ENCODE measurements at places on chromosomes 2 and 18.

DNA sequence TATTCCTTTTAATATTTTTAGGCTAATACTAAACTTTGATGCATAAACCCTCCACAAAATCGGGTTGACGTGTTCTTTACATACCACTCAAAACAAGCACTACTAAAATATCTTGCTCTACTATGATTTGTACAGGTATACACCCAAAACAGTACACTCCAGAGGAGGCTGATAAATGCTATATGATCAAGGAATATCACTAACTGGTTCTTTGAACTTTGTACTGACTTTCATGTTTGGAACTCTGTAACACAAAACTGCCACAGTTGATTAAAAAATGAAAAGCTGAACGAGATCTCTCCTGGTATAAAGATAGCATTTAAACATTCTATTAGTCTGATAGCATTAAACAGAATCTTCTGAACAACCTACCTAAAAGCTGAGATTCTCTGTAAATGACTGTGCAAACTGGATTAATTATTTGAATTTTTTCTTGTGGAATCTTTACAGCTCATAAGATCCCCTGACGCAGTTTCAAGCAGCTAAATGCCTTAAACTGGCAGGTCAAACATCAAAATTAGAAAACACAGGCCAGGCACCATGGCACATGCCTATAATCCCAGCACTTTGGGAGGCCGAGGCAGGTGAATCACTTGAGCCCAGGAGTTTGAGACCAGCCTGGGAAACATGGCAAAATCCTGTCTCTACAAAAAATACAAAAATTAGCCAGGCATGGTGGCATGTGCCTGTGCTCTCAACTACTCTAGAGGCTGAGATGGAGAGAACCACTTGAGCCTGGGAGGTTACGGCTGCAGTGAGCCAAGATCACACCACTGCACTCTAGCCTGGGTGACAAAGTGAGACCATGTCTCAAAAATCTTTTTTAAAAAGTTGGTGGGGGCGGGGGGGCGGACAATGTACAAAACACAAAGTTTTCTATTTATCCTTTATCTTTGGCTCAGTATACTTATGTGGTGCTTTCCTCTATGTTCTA lies 150.6 kb downstream of the EXOC6B start:
- no peak for DNase-seq

DNA sequence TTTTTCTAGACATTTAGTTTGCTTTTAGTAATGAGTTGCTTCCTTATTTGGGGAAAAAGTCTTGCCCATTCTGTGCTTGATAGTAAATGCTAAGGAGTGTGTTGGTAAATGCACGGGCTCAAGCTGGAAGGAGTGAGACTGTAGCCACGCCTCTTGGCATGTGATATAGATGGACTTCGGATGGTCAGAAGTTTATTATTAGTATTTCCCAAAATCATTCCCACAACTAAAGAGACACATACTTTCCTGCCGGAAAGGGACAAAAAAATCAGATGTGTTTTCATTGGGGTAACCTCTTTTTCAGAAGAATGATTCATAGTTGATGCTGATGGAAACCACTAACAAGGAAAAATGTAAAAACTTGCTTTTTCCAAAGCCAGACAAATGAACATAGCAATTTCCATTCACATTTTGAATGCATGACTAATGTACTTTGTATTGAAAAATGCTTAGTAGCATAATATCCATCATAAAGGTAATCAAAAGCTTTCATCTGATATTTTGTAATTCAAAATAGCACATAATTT lies 133.2 kb downstream of the ZNF532 start:
- no peak for DNase-seq

- no peak for DNase-seq
Observed at GRCh38 chr2:21535826-21536225, 412.1 kb downstream of the TDRD15 start.

DNA sequence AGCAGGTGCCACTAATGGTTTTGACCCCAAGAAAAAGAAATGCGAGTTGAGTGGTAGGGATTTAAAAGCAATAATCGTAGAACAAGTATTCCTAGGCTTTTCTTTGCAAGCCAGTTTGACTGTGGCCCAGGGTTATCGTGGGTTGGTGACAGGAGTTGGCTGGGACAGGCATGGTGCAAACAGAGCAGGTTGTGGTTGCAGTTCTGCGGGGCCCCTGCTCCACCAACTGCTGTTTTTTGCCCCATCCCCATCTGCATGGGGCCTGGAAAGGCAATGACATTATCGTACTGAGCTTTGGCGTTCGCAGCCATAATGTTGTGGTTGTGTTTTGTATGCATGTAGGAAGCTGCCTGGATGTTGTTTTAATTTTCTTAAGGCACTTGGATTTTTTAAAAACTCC lies 274.0 kb downstream of the TSN start:
- no peak for DNase-seq

DNA sequence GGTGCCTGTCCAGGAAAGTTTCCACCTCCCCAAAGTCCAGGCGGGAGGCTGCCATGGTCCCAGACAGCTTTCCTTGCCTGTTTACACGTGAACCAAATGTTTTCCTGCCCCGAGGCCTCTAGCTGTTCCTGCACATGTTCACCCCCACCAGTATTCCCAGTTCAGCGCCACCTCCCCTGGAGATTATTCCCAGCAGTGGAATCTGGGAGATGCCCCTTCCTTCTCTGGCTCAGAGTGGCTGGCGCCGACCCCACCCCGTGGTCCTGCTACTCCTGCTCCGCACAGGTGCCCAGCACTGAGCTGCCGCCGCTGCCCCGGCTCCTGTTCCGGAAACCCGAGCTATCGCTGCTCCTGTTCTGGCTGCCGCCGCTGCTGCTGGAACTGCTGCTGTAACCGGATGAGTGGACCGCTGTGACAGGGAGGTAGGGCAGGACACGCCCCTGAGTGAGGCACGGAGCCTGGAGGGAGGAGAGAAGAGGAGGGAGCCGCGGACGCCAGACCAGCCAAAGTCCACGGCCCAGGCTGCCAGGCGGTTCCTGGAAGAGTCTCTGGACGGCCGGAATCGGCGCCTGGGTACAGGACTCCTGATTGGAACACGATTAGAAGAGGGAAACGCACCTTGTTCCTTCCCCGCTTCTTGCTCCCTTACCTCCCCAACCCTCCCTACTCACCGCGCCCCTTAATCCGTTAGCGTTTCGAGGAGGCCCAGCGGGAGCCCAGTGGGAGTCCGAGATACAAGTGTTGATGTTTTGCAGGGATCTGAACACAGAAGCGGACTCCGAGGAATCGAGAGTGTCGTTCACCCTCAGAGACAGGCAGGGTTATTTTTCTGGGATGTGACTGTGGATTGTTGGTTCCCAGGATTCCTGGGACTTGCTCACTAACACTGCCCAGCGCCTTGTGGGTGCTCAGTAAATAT lies at the start of gene PDE11A:
Gene PDE11A, minus strand, starts transcription at position 395 of the 919 bp plus-strand sequence. Its CDS starts 340 bp downstream, at position 55.
- peak; percentile 66 for DNase-seq

DNA sequence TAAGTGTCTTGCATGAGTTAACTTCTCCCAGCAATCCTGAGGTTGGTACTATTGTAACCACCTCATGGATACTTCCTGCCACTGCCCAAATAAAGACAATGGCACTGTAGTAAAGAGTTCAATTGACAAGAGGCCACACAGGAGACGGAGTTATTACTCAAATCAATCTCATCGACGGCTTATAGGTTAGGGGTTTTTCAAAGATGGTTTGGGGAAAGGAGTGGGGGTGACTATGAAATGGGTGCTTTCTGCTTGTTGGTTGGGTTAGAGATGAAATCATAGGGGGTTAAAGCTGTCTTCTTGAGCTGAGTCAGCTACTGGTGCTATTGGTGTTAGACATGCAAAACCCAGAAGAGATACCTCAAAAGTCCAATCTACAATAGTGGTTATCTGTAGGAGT lies 1258.0 kb upstream of the ZEB2 start:
- no peak for DNase-seq

- no peak for DNase-seq
Observed at GRCh38 chr2:157287160-157287559, 29.7 kb downstream of the GALNT5 start.

GRCh38 chr2:180698668-180699067 lies 281.7 kb upstream of the UBE2E3 start:
- no peak for DNase-seq

DNA sequence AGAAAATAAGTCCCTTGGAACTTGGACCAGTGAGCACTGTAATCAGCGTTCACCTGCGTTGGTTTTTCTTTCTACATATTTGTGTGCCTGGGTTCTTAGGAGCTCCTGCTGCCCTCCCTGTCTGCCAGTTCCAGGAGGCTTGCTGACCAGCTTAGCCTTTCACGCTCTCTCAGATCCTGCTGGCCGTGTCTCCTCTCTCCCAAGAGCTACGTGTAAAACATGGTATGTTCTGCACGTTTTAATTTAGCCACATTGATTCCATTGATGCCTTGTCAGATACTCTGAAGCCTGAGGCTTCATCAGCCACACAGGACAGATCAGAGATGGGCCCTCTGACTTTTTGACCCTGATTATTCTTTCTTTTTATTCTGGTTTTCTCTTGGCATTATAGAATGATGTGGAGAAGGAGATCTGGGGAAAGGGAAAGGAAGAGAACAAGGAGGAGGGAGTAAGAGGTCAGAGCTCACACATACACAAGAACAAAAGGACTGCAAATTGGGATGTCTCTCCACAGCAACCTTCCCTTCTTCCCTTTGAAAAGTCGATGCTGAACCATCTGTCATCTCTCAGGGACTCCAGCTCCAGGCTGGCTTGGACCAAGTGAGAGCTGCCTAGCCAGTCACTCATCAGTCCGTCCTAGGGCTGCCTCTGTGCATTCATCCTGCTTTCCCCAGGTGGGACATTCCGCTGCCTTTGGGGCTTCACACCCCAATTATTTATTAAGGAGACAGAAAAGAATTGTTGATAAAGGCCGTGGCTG lies 152.8 kb downstream of the PIK3C3 start:
- DNase-seq, result no peak

DNA sequence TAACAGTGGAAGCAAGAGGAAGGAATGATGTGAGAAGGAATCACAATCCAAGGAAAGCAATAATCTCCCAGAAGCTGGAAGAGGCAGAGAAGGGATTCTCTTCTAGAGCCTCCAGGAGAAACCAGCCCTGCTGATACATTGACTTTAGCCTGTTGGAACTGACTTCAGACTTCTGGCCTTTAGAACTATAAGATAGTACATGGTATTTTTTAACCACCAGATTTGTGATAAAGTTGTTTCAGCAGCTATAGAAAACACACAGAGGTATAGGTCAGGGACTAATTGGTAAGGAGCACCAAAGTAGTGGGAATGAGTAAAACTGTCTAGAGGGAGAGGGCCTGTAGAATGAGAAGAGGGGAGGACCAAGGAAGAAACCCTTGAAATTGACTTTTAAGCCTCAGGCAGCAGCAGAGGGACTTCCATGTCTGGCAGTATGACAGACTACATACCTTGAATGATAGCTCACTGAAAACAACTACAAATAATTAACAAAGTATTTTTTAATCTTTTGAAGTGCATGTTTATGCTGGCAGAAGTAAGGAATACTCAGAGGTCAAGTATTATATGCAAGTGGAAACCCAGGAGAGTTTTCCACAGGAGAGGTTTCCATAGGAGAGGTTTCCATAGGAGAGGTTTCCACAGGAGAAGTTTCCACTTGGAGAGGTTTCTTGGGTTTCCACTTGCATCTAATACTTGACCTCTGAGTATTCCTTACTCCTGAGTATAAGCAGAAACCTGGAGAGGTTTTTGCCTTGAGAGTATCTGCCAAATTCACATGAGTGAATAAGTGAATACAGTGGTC lies 33.8 kb upstream of the TMEM17 start:
- no peak for DNase-seq

Measured in NT2/D1 (cell line).